ENCODE measurements at places on chromosomes 7 and 10.

- no peak for DNase-seq
Measured at GRCh38 chr7:3010161-3010560, 33.5 kb downstream of the CARD11 start.

- DNase-seq = no peak
Measured at GRCh38 chr10:128414568-128414967, 288.3 kb upstream of the MKI67 start.

DNA sequence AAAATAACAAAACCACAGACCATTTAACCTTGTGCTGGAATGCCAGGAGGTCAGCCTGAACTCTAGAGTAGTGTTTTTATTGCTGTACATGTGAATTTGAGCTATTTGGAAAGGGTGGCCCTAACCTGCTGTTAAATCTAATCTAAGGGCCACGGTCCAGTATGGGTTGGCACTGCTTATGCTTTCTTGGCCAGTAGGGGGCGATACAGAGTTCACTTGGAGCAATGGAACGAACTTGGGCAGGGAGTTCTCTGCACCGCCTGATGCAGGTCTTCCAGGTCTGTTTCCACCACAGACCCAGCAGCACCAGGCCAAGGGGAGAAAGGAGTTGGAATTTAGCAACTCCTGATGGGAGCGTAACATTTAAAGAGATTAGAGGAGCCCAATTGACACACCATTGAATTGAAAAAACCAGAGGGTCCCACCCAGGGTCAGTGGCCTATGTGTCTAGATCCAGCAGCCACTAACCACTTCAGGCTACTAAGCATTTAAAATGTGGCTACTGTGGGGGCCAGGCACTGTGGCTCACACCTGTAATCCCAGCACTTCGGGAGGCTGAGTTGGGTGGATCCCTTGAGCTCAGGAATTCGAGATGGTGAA, 75.7 kb upstream of the EFCAB10 start:
- DNase-seq = no peak

DNA sequence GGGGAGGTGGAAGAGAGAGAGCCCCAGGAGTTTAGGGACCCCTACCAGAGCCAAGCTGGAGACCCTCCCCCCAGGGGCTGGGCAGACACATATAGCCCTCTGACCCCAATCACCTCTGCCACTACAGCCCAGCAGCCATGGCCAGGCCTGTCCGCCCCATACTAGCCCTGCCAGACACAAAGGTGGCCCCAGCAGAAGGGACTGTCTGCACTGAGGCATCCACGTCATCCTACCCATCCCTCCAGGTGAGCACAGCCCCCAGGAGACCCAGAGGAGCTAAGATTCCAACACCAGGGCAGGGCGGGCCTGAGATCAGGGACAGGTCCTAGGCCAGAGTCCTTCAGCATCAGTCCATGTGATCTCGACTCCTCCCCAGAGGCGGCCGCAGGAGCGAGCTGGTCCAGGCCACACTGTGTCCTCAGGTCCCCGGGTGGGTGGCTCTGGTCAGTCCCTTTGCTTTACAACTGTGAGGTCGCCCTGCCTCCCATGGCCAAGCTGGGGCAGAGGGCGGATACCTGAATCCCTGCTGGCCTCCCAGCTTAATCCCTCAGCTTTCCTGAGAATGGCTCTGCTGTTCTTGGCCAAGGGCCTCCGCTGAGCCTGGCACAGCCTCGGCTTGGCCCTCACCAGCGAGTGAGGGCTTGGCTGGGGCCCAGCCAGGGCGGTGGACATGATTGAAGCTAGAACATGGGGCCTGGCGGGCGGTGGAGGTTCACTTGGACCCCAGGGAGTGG, 14.3 kb upstream of the ELN start:
- DNase-seq = no peak

DNA sequence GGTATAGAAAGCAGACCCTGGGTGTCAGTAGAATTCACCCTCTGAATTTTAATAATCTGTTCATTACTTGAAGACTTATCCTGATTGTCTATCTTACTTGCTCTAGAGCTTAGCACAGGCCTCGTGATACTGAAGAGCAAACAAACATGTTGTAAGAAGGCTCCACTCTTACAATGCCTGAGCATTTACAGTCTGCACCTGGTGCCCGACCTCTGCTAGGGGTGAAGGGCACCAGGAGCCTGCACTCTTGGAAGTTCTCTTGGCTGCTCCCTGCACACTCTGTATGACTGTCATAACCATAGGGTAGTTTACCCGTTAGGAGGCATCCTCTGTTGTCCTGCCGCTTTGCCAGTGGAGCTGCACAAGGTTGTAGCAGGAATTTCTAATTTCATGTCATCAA, 91.3 kb upstream of the NPY start:
- no peak for DNase-seq

DNA sequence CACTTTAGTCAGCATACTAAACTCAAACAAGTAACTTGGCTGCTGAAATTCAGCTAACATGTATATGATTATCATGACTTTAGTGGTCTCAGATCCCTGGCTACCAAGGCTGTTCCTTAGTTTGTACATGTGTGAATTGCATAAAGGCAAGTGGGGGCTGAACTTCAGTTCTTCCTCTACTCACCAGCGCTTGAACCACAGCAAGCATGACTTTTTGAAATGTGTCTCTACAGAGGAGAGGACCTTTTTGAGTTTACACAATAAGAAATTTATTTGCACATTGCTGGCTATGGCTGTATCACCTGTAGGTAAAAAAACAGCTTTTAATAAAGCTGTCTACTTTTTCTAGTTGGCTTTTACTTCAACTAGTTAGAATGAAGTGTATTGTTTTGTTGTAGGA, 48.8 kb downstream of the MDFIC start:
- no peak for DNase-seq

- DNase-seq = no peak
Measured at GRCh38 chr10:101736666-101737065, 39.2 kb downstream of the FGF8 start.

DNA sequence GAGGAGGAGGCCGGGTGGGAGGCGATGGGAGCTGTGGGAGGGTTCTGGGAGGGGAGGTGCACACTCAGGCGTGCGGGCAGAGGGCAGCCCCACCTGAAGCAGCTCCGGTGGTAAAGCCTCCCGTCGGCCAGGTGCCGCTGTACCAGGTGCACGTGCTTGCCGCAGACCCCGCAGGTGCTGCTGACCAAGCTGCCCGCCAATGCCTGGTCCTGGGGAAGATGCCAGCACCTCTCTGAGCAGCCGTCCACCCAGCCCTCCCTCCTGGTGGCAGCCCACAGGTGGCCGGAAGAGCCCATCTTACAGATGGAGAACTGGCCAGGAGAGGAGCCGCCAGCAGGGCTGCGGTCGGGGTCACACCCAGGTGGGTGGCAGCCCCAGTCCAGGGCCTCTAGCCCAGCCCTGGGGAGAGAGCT, 12.6 kb downstream of the MICALL2 start:
- DNase-seq = no peak

- no peak for DNase-seq
Measured at GRCh38 chr7:142808461-142808801, 37.7 kb downstream of the PRSS2 start.

DNA sequence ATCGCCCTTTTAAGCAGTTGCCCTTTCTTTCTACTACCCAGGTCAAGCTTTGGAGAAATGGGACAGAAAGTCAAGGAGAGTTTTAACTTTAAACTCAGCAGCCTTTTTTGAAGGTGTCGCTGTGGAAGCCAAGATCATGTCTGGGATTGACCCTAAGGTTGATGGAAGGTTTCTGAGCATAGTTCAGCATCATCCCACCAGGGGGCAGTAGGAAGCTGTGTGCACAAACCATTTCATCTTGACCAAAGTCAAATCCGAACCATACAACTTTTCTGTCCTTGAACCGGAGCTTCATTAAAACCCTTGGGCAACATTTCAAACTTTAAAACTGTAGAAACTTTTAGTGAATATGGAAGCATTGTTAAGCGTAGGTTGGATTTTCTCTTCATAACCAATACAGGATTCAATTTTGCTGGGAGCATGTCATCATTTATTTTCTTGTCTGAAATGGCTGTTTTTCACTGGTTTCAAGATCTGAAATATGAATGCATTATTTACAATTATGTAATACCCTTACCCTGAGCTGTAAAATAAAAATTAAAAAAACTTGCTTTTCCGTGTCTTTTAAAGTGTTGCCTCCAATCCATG, 214.4 kb upstream of the KIAA1217 start:
- peak; percentile 14 for DNase-seq

Data from NCI-H748 treated with DMSO at 0.1 percent for 48 hours (cell line).